ENCODE measurements at places on chromosomes 7 and 10.

DNA sequence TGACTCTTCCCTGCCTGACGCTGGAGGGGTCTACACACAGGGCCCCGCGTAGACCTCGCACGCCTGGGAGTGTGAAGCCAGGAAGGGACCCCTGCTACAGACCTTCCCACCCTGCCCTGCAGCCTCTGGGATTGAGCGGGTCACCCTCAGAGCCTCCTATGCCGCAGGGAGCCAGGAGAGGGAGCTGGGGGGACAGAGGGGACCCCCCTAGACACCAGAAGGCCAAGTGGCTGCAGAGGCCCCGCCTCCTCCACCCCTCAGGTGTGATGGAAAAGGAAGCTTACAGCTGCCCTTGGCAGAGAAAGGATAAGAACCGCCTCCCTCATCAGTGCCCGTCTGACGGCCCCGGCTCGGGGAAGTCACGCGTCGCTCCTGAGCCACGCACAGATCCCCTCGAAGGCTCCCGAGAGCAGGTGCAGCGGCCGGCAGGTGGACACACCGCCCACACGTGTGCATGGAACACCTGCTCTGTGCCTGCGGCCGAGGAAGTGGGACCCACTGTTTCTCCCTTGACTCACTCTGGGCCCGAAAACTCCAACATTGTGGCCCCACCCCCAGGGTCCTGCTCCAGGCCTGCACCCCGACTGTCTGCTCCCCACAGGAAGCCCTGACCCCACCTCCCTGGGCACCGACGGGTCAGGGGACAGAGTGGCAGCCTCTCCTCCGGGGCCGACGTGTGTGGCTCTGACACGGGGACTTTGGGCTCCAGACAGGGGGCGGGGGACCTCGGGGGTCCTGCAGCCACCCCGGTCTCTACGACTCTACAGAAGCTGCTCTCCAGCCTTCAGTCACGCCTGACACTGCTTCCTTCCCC, 73.3 kb downstream of the MICALL2 start:
- no peak for DNase-seq

- no peak for DNase-seq
Observed at GRCh38 chr10:53209944-53210611, 437.5 kb upstream of the MBL2 start.

DNA sequence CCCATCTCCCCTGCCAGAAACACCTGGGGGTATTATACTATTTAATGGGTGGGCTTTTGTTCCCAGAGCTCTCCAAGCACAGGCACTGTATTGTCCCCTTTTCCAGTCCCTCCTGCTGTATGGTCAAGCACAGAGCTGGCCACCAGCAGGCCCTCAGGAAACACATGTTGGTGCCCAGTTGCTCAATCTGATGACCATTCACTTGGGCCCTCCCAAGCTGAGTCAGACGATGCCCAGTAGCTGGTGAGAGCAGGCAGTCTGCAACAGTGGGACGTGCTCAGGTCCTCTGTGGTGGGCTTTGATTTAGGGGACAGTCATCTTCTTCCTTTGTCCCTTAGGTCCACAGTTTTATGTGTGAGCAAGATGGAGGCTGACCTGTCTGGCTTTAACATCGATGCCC, 11.8 kb downstream of the SFXN2 start:
- no peak for DNase-seq

DNA sequence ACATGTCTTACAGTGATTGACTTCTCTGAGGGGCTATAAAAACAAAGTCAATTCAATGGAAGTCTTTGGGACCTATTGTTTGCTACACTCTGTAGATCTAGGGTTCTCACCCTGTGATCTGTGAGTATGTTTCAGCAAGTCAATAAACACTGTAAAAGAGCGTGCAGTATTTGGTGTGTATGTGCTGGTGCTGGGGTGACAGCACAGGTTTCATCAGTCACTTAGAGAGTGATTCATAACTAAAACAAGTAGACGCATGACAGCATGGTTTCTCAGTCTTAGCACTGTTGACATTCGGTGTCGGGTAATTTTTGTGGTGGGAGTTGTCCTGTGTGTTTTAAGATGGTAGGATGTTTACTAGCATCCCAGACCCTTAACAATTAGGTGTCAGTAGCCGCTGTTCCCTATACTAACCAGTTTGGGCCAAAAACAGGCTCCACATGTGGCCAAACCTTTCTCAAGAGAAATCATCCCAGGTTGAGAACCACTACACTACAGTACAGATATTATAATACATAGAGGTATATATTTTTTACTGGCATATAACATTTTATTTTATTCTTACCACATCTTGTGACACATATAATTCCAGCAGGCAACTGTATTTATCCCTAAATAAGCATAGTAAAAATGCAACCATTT, 411.8 kb downstream of the ARL4A start:
- DNase-seq = no peak

DNA sequence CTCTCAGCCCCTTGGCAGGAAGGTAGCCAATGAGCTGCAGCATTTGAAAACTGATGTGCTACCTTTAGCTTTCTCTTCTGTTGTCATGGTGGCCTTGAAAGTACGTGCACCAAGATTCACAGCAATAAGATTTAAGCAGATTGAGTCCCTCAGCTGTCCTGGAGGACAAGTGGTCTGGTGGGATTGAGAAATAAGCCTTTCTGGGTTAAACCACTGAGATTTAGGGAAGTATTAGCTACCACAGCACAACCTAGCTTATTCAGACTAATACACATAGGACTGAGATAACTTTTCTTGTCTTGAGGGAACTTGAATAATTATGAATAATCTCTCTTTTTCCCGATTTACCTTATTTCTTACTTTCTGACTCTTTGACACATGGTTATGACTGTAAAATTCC, 324.0 kb downstream of the PTEN start:
- DNase-seq = no peak

GRCh38 chr7:351256-351655, 61.3 kb downstream of the FOXL3 start:
- no peak for DNase-seq

- DNase-seq = no peak
Observed at GRCh38 chr10:124590216-124591122, 128.8 kb downstream of the LHPP start.

DNA sequence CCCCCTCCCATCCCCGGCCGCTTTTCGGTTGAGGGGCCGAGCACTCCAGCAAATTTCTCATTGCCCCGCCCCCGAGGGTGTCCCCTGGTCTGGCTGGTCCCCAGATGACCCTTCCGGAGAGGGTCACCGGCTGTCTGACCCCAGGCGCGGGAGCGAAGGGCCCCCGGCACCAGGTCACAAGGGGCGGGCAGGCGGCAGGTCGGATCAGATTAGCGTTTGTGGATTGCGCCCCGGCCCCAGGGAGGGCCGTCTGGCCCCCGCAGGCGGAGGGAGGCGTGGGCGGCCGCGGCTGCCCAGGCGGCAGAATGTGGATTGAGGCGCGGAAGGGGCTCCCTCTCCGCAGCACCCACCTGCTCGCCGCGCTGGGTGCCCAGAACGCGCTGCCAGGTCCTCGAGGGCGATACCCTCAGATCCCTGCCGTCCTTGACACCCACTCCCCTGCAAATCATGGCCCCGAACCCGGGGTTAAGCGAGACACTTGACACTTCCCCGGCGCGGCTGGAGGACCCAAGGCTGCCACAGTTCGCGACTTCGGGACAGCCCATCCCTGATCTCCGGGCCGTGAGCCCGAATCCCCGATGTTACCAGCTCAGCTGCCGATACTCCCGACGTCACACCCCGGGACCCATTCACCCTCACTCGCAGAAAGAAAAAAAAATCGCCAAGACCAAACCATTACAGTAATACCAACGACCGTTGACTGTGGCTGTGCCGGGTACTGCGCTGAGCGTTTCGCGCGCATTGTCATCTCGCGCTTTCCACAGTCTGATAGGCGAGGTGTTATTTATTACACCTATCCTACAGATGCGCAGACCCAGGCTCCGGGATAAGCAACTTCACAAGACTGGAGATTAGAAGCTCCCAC, 953 bp downstream of the NODAL start:
- DNase-seq = no peak

GRCh38 chr7:152140067-152140466, 114.6 kb downstream of the GALNT11 start:
- DNase-seq = no peak

- DNase-seq = no peak
Observed at GRCh38 chr7:48389977-48390376, 218.7 kb downstream of the ABCA13 start.

DNA sequence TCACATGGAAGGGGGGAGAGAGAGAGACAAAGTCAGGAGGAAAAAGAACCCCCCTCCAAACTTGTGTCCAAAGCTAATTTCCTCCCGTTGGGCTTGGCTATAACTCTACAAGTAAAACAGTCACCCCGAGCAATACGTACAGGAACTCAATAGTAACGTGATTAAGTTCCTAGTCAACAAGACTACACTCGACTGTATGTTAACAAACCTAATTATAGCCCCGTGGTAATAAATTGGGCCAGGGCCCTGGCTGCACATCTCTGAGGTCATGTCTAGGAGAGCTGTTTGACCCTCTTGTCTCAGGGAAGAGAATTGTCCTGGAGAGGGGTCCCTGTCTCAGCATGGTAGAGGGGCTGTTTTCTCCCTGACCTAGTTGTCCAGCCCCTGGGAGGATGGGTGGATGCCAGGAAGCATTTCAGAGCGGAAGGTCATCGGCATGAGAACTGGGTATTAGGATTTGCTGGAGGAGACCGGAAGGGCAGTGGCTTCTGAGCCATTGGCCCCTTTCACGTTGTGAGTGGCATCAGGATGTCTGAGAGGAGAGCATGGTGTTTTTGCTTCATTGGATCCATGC, 60.2 kb upstream of the COMTD1 start:
- peak; percentile 44 for DNase-seq

GRCh38 chr10:126058104-126058503, 161.7 kb downstream of the FANK1 start:
- no peak for DNase-seq

- peak; percentile 62 for DNase-seq
Observed at GRCh38 chr10:6203331-6204062, 765 bp downstream of the PFKFB3 start.

GRCh38 chr10:107657851-107658250, 493.3 kb upstream of the SORCS1 start:
- DNase-seq = no peak

DNA sequence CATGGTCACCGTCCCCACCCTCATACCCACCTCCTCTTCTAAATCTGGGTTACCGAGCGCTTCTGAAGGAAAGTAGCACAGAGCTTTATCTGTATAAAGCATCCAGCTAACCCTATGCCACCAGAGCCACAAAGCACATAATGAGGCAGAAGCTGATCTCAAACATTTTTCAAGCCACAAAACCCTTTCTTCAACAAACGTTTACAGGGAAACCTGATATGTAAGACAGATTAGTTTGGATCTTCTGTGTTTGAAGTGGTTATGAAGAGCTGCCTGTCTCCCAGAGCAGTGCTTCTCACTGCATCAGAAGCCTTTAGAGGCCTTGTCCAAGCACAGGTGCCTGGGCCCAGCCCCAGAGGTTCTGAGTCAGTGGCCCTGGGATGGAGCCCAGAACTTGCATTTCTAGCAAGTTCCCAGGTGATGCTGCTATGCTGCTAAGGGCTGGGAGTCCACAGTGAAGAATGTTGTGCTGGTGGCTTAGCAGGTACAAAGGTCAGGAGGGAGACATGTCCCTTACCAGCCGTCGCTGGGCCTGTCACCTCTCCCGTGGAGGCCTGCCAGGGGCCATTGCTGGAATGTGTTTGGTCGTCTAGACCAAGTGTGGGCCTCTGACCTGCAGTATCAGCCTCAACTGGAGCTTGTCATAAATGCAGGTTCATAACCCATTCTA, 90.4 kb downstream of the TAF3 start:
- DNase-seq = peak; percentile 76

DNA sequence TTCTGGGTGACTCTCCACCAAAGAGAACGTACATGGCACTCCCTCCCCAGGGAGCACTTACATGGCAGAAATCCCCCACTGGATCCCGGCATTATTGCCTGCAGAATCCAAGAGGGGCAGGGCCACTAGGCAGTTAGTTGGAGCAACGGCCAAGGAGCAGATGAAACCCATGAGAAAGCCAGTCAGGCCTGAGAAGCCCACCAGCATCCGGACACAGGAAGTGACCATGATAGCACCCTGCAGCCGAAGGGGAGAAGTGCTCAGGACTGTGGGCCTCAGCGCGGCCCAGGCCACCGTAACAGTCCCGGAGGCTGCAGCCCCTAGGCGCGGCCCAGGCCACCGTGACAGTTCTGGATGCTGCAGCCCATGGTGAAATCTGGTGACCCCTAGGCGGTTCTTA, 43.5 kb downstream of the STRA8 start:
- no peak for DNase-seq

DNA sequence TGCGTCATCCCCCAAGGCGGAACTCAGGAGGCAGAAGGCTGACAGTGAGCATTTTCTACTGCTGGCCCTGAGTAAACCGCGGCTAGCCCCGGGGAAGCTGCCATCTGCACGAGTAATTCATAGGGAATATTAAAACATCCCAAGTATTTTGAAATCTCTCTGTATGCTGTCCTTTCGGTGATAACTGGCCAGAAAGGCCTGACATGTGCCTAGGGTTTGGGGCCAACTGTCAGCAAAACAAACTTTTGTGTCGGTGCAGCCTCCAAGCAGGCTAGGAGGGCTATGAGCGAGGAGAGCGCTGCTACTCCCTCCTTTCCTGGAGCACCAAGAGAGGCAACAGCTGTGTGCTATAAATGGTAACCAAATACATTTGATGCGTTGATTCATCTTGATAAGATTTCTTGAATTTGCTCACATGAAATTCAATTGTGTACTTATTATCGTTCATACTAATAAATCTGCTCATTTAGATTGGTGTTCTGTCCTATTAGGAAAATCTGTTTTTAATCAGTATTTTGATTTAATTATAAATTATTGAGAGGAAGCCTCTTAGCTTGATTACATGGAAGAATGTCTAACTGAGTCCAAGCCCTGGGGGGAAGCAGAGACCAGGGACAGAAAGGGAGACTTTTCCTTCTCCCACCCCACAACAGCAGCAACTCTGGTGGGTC, 124.4 kb upstream of the NPS start:
- no peak for DNase-seq

GRCh38 chr7:13421776-13422175, 567.7 kb downstream of the ETV1 start:
- DNase-seq = no peak

DNA sequence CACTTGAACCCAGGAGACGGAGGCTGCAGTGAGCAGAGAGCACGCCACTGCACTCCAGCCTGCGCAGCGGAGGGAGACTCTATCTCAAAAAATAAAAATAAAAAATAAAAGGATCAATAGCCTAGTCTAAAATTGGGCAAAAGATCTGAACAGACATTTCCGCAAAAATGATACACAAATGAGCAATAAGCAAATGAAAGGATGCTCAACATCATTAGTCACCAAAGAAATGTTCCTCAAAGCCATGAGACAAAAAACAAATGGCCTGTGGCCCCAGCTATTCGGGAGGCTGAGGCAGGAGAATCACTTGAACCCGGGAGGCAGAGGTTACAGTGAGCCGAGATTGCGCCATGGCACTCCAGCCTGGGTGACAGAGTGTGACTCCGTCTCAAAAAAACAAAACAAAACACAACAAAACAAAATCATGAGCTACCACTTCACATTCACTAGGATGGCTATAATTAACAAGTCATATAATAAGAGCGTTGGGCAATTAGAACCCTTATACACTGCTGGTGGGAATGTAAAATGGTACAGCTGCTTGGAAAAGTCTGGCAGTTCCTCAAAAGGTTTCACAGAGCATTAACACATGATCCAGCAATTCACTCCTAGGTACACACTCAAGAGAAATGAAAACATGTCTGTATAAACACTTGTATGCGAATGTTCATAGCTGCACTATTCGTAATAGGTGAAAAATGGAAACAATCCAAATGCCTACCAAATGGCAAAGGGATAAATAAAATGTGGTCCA, 3.1 kb downstream of the DAGLB start:
- DNase-seq = no peak

All from left lobe of liver (tissue), 2 donors.